ENCODE measurements at places on chromosomes 5 and 9. TPM values are rescaled to one million over a fixed set of nuclear protein-coding genes. Genes with fewer than 3 reads are reported as not detected.
A peak's percentile ranks its signal among the peaks of the same experiment; 100 is the strongest.

The CTXN3 gene
- total RNA-seq, result not detected

The BTNL3 gene
- total RNA-seq, result not detected

The WDR55 gene
- total RNA-seq, result 18.2 TPM

The MED27 gene
- total RNA-seq, result 19.0 TPM

The C9orf153 gene
- total RNA-seq, result not detected

The IL7R gene
- not detected for total RNA-seq

The ATP6V1G1 gene
- total RNA-seq, result 215 TPM

The RANBP17 gene
- total RNA-seq, result not detected

GRCh38 chr5:116771466-116772151, 197.0 kb upstream of the SEMA6A start:
- DNase-seq, result peak; percentile 76

GRCh38 chr5:133806847-133807246, 161.6 kb downstream of the C5orf15 start:
- no peak for DNase-seq

GRCh38 chr5:80623999-80624398, 30.5 kb upstream of the MSH3 start:
- no peak for DNase-seq

GRCh38 chr5:98735806-98736507, 37.5 kb upstream of the RGMB start:
- no peak for DNase-seq

GRCh38 chr5:172003746-172004145, 2.7 kb downstream of the FBXW11 start:
- DNase-seq, result no peak

- no peak for DNase-seq
These were observed 154.4 kb downstream of the PRELID2 start for GRCh38 chr5:145680767-145681166.

DNA sequence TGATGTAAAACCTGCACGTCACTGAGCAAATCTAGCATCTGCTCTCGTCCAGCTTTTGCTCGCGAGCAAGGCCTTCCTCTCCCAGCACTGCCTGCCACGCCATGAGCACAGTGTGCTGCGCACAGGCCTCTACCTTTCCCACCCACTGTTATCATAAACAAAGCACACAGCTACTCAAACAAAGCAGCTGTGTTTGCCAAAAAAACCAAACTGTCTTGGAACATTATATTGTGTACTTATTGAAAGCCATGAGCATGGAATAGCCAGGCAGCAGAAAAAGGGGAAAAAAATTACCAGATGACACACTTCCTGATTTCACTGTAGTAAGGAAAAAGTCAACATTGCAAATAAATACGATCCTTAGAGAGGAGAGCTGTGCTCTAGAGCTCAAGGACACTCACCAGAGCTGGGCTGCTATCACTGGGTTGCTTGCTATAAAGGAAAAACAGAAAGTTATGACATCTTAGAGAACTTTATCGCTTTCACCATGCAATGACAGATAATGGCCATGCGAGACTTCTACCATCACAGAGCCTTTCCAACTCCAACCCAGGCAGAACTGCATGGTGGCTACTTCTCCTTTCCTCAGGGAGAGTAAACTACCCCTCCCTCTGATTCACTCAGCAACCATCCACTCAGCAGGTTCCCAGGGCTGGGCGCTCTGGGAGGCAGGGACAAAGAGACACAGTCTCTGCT, 69.6 kb downstream of the EPB41L4B start:
- peak; percentile 97 for DNase-seq

DNA sequence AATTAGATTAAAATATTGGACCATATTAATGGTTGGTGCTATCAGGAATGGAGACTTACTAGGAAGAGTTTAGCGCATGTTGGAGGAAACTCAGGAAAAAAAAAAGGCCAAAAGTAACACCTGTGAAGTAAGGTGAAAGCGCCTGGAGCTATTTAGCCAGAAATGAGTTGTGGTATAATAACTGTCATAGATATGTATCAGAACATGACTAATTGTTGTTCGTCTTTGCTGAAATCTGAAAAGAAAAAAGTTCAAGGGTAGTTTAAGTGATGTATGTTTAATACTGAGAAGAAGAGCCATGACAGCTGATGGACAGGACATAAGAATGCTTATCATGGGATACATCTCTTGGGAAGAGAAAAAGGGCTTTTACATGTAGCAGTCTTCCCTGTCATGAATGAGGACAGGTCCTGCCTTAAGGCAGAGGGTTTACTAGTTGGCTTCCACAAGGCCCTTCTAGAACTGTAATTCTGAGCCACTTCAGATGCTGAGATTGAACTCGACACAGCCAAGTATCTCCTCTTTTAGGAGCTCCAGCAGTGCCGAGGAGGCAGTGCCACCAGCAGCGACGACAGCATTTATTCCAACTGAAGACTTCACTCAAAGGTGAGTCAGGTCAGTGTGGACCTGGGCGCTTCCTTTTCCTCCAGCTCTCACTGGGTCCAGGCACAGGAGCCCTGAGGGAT, 940 bp upstream of the CAMK4 start:
- DNase-seq, result no peak

DNA sequence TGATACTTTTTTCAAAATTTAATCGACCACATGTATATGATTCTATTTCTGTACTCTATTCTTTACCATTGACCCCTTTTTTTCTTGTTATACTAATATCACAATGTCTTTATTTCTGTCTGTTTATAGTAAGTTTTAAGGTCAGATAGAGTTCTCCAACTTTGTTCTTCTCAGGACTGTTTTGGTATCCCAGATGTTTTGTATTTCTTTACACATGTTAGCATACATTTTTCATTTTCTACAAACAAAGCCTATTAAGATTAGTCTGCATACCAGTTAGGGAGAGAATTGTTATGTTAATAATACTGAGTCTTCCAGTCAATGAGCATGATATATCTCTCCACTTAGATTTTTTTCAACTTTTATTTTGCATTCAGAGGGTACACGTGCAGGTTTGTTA, 8.2 kb upstream of the CAMK4 start:
- DNase-seq, result no peak

DNA sequence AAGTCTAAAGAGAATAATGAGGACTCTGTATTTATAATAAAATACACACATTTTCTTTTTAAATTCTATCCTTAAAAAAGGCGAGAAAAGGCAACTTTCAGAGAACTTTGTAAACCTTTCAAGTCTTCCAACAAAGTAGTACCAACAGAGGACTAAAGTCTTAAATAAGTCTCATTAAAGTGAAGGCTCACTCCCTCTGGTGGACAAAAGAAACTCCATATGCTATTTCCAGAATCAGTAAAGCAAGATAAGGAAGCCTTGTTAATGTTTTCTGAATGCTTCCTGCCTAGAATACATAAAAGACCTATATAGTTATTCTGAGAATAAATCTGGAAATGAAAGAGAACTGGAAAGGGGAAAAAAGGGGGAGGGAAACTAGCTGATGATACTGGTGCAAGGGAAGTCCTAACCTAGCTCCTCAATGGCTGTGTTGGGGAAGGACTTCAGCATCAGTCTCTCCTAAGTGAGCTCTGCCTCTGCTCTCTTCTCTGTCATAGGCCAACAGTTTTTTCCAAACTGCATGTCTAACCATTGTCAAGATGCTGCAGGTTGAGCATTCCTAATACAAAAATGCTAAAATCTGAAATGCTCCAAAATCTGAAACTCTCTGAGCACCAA, 7.2 kb downstream of the HMGCS1 start:
- DNase-seq, result peak; percentile 70

DNA sequence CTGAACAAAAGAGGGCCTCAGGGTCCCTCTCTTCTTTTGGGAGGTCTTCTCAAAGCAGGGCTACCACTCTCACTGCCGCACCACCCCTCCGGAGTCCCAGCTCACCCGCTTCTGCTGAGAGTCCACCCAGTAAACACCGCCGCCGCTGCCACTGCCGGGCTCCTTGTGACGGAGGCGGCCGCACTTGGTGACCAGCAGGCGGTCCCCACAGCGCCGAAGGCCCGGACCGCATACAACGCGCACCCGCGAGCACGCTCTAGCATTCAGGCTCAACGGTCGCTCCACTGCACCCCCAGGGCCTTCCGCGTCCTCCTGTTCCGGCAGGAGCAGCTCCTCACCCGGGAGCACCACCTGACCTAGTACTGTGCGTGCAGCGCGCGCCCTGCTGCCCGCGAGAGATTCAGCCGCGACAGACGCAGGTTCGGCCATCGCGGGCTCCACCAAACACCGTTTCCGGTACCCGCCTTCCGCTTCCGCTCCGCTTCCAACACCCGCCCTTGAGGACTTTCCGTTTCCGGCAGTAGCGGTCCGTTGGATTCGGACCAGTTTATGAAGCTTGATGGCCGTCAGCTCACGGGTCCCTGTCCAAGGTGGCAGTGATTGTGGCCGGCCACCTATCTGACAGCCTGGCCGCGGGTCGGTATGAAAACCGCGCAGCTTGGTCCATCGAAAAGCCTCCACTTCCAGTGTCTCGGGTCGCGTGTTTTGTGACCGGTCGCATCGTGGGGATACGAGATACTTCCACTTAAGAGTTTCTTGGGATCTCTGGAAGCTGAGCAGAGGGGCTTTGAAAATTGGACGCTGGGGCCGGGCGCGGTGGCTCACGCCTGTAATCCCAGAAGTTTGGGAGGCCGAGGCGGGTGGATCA, at the start of gene EXOSC3:
TSS of gene EXOSC3 (minus strand) at position 449 of the 868 bp plus-strand sequence. CDS start at position 429, 20 bp downstream.
- peak; percentile 92 for DNase-seq

DNA sequence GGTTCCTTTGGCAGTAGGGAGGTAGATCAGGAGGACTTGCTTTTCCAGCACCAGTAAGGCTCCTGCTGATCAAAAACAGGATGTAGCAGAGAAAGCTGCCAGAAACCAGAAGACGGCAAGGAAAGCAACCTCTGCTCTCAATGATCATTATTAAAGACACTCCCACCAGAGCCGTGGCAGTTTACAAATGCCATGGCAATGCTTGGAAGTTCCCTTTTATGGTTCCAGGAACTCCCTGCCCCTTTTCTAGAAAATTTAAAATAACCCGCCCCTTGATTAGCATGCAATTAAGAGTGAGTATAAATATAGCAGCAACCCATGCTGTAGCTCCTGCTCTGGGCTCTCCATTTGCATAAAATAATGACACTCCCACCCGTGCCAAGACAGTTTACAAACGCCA, 16.1 kb downstream of the EQTN start:
- DNase-seq, result no peak

DNA sequence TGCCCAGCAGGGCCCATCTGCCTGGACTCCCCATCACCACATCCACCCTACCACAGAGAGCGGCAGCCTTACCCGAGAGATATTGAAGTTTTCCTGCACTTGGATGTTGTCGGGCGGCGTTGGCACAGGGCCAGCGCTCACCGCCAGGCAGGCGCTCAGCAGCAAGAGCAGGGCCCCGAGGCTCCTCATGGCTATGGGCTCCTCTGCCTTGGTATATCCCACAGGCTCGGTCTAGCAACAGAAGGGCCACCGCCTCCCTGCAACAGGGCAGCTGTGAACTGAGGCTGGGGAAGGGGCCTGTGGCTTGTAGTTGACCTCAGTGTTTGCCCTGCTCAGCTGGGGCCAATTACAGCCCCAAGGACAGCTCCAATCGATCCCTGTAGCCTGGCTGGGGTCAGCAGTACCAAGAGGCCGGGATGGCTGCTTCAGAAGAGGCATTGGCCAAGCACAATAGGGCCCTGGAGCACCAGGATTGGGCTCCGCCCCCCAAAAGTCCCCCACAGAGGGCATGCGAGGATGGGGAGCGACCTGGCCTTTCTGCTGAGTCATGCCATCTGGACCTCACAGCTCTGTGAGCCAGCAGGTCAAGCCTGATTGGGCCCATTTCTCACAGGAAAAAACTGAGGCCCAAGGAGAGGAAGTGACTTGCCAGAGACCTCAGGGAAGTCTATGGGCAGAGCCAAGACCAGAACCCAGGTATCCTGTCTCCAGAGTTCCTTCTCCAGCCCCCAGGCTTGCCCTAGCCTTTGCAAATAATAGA, at the start of gene AMBP:
TSS of gene AMBP (minus strand) at position 280 of the 760 bp plus-strand sequence. CDS start at position 189, 91 bp downstream.
- peak; percentile 96 for DNase-seq

DNA sequence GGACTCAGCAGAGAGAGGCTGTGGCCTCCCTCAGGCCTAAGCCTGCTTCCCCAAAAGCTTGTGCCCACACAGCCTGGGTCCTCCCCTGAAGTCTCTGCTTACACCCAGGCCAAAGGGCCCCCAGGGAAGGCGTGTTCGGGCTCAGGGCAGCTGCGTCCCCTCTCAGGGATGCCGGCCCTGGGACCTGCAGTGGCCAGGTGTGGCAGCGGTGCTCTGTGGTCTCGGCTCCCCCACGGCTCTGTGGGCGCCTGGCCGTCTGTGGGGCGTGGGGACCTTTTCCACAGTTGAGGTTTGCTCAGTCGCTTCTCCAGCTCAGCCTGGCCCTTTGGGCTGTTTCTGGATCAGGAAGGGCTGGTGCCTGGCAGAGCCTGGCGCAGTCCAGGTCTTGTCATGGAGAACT, 75.9 kb downstream of the RXRA start:
- DNase-seq, result no peak

DNA sequence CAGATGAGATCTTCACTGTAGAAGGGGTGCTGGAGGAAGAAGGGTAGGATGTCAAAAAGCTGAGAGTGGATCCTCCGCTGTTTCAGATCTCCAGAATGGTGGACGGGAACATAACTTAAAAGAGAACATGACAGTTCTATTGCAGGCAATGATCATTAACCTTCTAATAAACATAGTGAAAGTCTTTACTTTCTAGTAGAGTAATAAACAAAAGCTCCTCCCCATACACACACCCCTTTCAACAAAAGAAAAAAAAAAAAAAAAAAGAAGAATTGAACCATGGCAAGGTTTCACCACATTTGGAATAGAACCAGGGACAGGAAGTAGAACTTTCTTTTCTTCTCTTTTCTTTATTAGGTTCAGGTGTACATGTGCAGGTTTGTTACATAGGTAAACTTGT, 768.1 kb upstream of the RIOK2 start:
- DNase-seq, result no peak

DNA sequence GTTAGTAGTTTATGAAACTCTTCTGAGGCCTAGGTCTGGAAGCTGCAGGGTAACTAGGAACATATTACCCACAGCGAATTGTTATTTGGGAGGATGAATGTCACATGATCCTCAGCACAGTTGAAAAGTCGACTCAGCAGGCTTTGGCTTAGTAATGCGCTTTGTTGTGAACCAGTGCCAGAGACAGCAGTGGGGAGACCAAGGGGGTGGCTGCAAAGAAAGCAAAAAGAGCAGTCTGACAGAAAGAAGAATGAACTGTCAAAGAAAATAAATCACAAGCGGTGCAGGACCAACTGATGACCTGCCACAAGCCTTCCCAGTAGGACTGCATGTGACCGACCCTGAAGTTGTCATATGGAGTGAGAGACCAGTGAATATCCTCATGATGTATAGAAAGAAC, 170.0 kb downstream of the CCDC171 start:
- no peak for DNase-seq
